Progenitor cell of endocrine pancreas (in vitro differentiated cells): ENCODE measurements at places on chromosomes 12 and 14.

DNA sequence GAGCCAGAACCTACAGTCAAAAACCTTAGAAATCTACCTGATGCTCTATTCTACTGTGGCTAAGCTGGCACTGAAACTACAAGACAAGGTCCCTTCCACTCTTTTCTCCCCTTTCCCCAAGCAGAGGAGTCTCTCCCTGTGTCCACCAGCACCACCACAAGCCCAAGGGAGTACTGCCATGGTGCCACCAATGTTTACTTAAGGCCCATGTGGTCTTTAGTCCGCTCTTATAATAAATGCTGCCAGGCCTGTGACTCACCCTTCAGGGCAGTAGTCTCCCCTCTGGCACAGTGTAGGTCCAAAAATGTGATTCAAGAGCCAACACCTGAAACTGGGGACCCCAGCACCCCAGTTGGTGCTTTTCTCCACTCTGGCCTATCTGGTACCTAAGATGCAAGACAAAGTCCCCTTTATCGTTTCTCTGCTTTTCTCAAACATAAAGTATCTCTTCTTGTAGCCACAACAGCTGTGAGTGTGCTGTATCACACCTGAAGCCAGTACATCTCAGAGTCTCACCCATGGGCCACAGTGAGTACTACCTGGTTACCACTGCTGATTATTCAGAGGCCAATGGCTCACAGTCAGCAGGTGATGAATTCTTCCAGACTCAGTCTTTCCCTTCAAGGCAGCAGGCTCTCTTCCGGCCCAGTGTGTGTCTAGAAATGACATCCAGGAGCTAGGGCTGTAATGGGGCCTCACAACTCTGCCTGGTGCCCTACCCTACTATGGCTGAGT lies 29.3 kb downstream of the SLC38A2 start:
- no peak for DNase-seq
- H3K27me3 ChIP-seq: no peaks in the 10 kb centered on the region
- H3K4me3 ChIP-seq: no peak overlapping the region
- no peaks in the 10 kb centered on the region for H3K4me1 ChIP-seq
- H3K27ac ChIP-seq: no peak overlapping the region

- DNase-seq: no peak
- no peak overlapping the region for H3K27ac ChIP-seq
- peaks cover 30% of the 10 kb centered on the region for H3K27me3 ChIP-seq
- H3K4me1 ChIP-seq: no peaks in the 10 kb centered on the region
- H3K4me3 ChIP-seq: no peak overlapping the region
- H3K36me3 ChIP-seq: no peaks in the 10 kb centered on the region
Measured at GRCh38 chr12:13956060-13956590, 25.3 kb downstream of the GRIN2B start.

GRCh38 chr12:68733661-68734071 lies 12.3 kb upstream of the SLC35E3 start:
- no peaks in the 10 kb centered on the region for H3K4me1 ChIP-seq
- no peaks in the 10 kb centered on the region for H3K27me3 ChIP-seq
- peaks cover 14% of the 10 kb centered on the region for H3K36me3 ChIP-seq
- H3K4me3 ChIP-seq: no peak overlapping the region
- no peak for DNase-seq

- no peak overlapping the region for H3K27ac ChIP-seq
- DNase-seq: no peak
- no peak overlapping the region for H3K4me3 ChIP-seq
- H3K36me3 ChIP-seq: no peaks in the 10 kb centered on the region
- peaks cover 5% of the 10 kb centered on the region for H3K27me3 ChIP-seq
- no peaks in the 10 kb centered on the region for H3K4me1 ChIP-seq
Measured at GRCh38 chr14:32620303-32620702, 291.2 kb downstream of the AKAP6 start.

GRCh38 chr14:22691171-22691570 lies 47.0 kb upstream of the OR6J1 start:
- DNase-seq: no peak
- peaks cover 2% of the 10 kb centered on the region for H3K36me3 ChIP-seq
- H3K4me1 ChIP-seq: no peaks in the 10 kb centered on the region
- H3K27me3 ChIP-seq: no peaks in the 10 kb centered on the region

GRCh38 chr12:52203079-52203921 lies 11.5 kb upstream of the KRT80 start:
- H3K4me1 ChIP-seq: no peaks in the 10 kb centered on the region
- peaks cover 26% of the 10 kb centered on the region for H3K27me3 ChIP-seq

- H3K4me3 ChIP-seq: peak within 1 kb of the TSS; percentile 77
- no peaks in the 10 kb centered on the region for H3K27me3 ChIP-seq
- peaks cover 45% of the 10 kb centered on the region for H3K4me1 ChIP-seq
- DNase-seq: no peak
Measured at GRCh38 chr14:91113829-91114078, at the start of gene DGLUCY. Gene DGLUCY, plus strand, starts transcription at chr14:91114073. Its CDS starts 46,222 bp downstream, at chr14:91160295.

DNA sequence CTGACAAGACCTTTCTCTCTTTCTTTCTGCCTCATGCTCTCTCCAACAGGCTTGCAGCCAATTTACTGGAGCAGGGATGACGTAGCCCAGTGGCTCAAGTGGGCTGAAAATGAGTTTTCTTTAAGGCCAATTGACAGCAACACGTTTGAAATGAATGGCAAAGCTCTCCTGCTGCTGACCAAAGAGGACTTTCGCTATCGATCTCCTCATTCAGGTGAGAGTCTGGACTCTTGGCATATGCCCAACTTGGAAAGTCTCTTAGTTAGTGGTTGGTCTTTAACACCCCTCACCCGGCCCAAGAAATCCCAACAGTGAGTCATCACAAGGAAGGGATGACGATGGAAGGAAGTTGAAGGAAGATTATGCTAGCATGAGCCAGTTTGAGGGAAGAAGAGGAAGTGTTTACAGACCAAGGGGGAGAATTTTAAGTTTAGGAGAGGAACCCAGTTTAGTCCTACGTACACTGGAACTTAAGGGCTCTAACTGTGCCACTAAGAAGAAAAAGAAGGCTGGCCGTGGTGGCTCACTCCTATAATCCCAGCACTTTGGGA lies 189.7 kb downstream of the ETV6 start:
- H3K4me3 ChIP-seq: no peak overlapping the region
- H3K27me3 ChIP-seq: no peaks in the 10 kb centered on the region
- H3K27ac ChIP-seq: peak overlapping the region; percentile 33
- H3K36me3 ChIP-seq: peaks cover 35% of the 10 kb centered on the region

DNA sequence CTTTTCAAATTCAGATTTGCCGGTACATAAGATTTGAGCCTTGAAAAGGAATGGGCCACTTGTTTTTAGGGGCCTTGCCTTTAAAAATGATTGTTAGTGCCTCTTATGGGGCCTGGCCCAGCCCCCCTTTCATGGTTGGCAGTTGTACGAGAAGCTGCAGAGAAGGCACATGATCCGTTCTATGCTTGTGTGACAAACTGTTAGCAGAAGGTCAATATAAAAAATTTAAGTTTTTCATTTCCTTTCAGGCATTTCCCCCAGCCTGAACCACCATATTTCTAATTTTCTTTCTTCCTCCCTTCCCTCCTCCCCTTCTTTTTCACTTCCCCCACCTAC lies 119.1 kb downstream of the PLXNC1 start:
- H3K27ac ChIP-seq: no peak overlapping the region
- peaks cover 12% of the 10 kb centered on the region for H3K36me3 ChIP-seq
- no peak for DNase-seq
- H3K4me1 ChIP-seq: no peaks in the 10 kb centered on the region
- no peaks in the 10 kb centered on the region for H3K27me3 ChIP-seq

DNA sequence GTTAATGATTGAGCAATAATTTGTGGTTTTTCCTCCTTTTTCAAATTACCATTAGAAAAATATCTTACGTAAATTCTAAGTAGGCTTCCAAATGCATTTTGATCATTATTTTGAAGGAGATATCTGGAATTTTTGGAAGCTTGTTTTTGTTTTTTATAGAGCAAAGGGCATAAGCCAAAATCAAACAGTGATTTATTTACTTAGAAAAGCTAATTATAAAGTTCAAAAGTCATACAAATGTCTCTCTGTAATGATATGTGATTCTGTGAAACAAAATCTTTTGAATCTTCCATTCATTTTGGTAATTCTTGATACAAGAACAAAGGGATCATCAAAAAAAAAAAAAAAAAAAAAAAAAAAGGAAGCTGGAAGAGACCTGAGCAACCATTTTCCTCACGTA lies 416.8 kb downstream of the ETNK1 start:
- DNase-seq: no peak
- H3K4me3 ChIP-seq: no peak overlapping the region
- H3K27ac ChIP-seq: no peak overlapping the region

DNA sequence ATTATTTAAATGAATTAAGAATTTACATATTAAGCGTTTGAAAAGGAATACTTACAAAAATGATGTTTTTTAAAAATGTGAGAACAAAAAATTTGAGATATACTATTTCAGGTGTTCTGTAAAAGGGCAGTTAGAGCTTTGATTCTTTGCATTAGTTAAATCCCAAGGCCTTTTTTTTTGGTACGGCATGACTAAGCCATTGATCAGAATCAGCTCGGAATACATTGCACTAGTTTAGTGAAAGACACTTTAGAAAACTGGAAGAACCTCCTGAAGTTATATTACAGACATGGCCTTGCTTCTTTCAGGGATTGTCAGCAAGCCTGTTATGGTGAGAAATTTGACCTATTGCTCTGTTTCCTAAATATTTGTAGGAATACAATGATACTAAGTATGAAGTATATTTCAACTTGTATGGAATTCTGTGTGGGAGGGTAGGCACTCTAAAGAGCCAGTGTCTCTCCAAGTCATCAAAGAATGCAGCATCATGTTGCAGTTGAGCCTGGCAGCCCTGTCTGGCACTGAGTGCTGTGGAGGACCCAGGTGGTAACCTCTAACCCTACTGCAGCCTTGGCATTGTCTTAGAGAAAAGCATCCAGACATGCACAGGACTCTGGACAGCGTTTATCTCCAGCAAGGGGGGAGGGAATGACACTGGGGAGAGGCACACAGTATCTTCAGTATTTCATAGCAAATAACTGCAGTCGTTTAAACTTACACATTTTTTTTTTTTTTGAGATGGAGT lies 1.5 kb downstream of the KLC1 start:
- no peak for DNase-seq
- H3K36me3 ChIP-seq: peaks cover 3% of the 10 kb centered on the region
- H3K4me1 ChIP-seq: peaks cover 8% of the 10 kb centered on the region
- H3K27ac ChIP-seq: no peak overlapping the region
- H3K27me3 ChIP-seq: peaks cover under 1% of the 10 kb centered on the region

- DNase-seq: no peak
- no peaks in the 10 kb centered on the region for H3K27me3 ChIP-seq
- H3K36me3 ChIP-seq: no peaks in the 10 kb centered on the region
- H3K4me3 ChIP-seq: no peak overlapping the region
Measured at GRCh38 chr12:14982562-14982961, 9.7 kb downstream of the PDE6H start.

GRCh38 chr12:51465491-51465890 lies 40.9 kb downstream of the SLC4A8 start:
- H3K4me1 ChIP-seq: peaks cover 4% of the 10 kb centered on the region
- H3K36me3 ChIP-seq: no peaks in the 10 kb centered on the region
- no peak overlapping the region for H3K4me3 ChIP-seq
- no peak overlapping the region for H3K27ac ChIP-seq

DNA sequence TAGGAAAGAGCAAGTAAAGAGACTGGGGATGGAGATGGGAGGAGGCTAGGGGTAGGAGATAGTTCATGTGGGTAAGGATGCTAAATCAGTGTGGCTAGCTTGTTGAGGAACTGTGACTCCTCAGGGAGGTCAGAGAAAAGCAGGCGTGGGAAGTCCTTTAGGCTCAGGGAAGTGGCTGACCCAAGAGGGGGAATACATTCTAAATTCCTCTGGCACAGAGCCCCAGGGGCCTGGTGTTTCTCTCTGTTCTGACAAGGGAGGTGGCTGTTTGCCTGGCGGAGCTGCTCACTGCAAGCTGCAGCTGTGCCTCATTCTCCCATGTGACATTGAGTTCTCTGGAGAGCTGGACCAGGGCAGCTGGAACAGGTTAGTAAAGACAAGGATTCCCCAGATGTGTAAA lies 152.2 kb upstream of the SLC38A2 start:
- H3K27me3 ChIP-seq: no peaks in the 10 kb centered on the region
- peaks cover 5% of the 10 kb centered on the region for H3K36me3 ChIP-seq
- peaks cover 5% of the 10 kb centered on the region for H3K4me1 ChIP-seq
- H3K4me3 ChIP-seq: no peak overlapping the region

- H3K27me3 ChIP-seq: peaks cover 4% of the 10 kb centered on the region
- no peak overlapping the region for H3K4me3 ChIP-seq
- no peak for DNase-seq
- H3K36me3 ChIP-seq: no peaks in the 10 kb centered on the region
Measured at GRCh38 chr12:128079446-128079845, 187.5 kb upstream of the TMEM132C start.

- no peak overlapping the region for H3K4me3 ChIP-seq
- peaks cover 13% of the 10 kb centered on the region for H3K4me1 ChIP-seq
- no peak for DNase-seq
- H3K36me3 ChIP-seq: no peaks in the 10 kb centered on the region
Measured at GRCh38 chr14:63867933-63868921, 15.4 kb downstream of the SYNE2 start.

GRCh38 chr14:64952598-64953309 lies 10.2 kb upstream of the GPX2 start:
- H3K4me1 ChIP-seq: peaks cover 4% of the 10 kb centered on the region
- no peak overlapping the region for H3K27ac ChIP-seq

DNA sequence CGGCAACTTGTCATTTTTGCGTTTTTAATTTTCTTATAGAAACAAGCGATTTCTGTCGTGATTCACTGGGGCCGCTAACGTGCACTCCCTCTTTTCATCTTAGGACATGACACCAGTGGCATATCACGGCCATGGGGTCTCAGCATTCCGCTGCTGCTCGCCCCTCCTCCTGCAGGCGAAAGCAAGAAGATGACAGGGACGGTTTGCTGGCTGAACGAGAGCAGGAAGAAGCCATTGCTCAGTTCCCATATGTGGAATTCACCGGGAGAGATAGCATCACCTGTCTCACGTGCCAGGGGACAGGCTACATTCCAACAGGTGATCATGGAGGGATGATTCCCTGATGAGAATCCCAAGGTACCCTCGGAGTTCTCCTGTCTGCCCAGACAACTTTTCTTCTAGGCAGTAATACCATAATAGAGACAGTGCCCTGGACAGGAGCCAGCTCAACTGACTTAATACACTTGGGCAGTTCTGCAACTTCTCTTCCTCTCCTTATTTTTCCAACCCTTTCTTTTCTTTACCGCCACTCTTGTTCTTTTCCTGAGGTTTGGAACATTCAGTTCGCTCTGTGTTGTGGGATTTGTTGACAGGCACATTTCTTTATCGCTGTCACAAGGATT lies 821 bp downstream of the TMEM106C start:
- H3K27me3 ChIP-seq: peaks cover 38% of the 10 kb centered on the region
- H3K36me3 ChIP-seq: peaks cover 8% of the 10 kb centered on the region
- peak overlapping the region; percentile 98 for H3K4me3 ChIP-seq
- H3K4me1 ChIP-seq: peaks cover 5% of the 10 kb centered on the region

GRCh38 chr14:103522649-103523574 lies at the start of gene CKB:
Gene CKB, minus strand, starts transcription at chr14:103522830. Its CDS starts 337 bp downstream, at chr14:103522493.
- H3K36me3 ChIP-seq: peaks cover 8% of the 10 kb centered on the region
- H3K27me3 ChIP-seq: no peaks in the 10 kb centered on the region
- H3K27ac ChIP-seq: peak within 1 kb of the TSS; percentile 90
- H3K4me3 ChIP-seq: peak within 1 kb of the TSS; percentile 78
- peak; percentile 59 for DNase-seq
